ELF-1 (cell line): ENCODE measurements at places on chromosomes 6 and 20.

GRCh38 chr20:42098418-42098817, 480.2 kb upstream of the CHD6 start:
- no peak for DNase-seq

- no peak for DNase-seq
Measured at GRCh38 chr6:166849749-166850183, 106.6 kb downstream of the RNASET2 start.

- no peak for DNase-seq
Measured at GRCh38 chr6:154399097-154399496, 42.5 kb upstream of the IPCEF1 start.

DNA sequence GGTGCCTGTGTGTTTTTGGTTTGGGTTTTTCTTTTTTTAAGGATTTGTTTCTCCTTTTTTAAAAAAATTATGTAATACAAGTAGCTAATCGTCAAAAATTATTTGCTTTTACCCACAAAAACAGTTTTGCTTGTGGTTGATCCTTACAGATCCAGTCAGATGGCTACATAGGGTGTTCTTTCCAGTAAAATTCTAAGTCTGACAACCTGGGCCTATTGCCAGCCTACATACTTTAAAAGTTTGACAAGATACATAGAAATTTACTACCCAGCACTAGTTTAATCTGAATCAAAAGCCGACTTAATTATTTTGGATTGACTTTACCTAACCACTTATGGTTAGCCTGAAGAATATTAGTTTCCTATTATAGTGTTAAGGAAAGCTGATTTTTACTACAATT, 2.1 kb upstream of the SOX4 start:
- no peak for DNase-seq

- no peak for DNase-seq
Measured at GRCh38 chr6:148514091-148514845, 171.6 kb downstream of the SASH1 start.

DNA sequence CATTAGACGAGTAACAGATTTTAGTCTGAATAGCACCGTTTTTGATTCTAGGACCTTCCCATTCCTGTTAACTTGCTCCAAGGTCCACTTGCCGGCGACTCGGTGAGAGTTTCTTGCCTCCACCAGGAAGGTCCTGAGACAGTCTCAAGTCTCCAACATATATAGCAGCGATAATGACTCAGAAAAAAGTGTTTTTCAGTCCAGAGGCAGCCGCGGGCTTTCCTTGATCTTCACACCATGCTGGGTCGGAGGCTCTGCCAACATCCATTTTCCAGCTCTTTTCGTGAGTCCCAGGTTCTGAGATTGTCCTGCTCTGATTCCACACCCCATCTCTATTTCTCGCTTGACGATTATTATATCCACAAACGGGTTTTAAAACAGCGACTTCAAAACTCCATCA, 170.5 kb downstream of the GPX5 start:
- DNase-seq: no peak

- DNase-seq: no peak
Measured at GRCh38 chr20:11702721-11703518, 214.8 kb upstream of the BTBD3 start.

DNA sequence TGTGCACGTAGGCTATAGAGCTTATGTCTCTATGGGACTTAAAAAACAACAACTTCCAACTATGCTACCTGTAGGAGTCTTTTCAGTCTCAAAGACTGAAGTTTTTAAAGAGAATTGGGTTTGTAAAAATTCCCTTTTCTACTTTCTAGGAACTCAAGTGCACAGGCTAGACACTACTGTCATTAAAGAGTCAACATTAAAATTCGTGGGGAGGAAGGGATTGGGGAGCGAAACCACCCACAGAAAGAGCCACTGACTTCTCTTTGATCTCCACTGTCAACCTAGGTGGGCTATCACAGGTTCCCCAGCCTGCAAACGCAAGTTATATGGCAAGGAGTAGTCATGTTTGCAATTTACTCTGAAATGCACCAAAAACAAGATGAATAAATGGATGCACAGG, 37.7 kb downstream of the ADTRP start:
- DNase-seq: no peak

DNA sequence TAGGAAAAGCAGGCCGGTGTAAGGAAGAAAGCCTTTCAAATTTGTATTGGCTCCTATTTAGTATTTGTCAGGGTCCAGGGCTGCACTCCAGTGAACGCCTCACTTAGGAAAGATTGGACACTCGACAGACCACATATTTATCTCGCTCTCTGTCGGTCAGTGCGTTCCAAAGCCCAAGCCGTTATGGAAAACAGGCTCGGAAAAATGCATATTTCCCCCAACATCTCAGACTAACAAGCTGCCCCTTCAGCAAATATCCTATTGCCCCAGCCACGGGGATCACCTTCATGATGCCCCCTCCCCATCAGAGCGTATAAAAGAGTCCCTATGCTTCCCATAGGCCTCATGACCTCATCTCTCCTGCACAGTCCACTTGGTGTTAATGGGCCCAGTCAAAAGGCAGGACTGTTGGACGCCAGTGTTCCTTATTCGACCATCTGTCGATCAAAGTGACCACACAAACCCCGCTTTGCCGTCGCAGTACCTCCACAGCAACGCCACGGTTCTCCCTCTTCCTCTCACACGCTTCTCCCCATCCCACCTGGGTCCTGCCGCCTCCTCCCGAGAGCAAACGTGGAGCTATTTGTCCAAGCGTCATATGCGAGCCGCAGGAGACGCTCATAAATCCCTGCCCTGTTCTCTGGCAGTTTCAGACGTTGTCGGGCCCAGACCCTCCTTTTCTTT, 63.3 kb downstream of the NPEPL1 start:
- DNase-seq: no peak

DNA sequence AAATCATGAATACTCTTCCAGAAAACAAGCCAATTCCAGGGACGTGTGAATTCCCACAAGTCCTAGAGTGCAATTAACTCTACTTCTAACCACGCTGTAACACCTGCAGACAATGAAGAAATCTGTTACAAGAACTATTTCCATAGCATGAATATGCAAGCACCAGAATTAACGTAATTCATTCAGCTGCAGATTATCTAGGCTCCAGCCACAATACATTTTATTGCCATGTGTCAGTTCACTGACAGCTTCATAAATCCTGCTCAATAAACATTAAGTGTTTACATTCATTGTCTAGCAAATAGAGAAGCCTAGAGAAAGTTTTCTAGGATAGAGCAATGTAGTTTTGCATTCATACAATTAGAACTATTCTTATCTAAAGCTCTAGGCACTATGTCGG, 1348.5 kb downstream of the GRIK2 start:
- DNase-seq: no peak

- no peak for DNase-seq
Measured at GRCh38 chr6:90045535-90045934, 151.3 kb downstream of the GJA10 start.

DNA sequence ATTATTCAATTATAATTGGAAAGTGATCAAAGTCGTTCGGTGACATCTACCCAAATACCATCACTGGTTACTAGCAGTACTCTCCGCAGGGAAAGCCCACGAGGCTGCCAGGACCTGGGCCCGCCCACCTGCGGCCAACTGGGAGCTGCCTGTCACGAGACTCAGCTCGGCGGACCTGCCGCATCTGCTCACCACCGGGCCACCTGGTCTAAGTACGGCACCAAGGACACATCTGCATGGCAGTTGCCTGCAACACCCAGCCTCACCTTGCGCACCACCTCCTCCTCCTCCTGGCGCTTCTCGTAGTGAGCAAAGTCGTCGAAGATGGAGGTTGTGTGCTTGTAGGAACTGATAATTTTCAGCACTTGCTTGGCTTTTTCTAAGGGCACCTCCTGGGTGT, 13.9 kb downstream of the YTHDF1 start:
- no peak for DNase-seq

DNA sequence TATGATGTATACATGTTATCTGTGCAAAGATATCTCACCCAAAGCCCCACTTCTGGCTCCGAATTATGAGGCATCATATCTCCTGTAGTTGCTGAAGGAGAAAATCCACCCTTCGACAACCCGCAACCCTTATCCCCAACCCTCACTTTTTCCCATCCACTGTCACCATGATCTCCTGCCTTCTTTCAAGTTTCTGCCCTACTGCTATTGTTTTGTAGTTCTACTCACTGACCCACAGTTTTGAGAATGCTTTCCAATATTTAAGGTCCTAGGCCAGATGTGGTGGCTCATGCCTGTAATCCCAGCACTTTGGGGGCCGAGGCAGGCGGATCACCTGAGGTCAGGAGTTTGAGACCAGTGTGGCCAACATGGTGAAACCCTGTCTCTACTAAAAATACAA, 22.2 kb downstream of the ADGRF1 start:
- no peak for DNase-seq

DNA sequence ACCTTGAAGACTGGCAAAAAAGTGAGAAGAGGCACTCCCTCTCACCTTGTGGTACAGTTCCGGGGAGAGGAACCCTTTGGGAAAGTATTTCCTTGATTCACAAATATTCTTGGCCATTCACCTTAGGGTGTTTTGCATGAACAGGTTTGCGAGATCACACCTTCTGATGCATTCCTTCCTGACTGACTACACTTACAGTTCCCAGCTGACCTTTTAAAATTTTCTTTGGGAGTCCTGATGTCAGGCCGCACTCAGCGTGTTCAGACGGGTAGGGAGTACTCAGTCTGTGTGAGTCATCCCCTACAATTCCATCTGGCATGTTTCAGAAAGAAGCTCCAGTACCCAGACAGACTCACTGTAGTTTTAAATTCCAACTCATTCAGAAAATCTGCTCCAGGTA, 1.7 kb downstream of the ADGRF4 start:
- peak; percentile 14 for DNase-seq

DNA sequence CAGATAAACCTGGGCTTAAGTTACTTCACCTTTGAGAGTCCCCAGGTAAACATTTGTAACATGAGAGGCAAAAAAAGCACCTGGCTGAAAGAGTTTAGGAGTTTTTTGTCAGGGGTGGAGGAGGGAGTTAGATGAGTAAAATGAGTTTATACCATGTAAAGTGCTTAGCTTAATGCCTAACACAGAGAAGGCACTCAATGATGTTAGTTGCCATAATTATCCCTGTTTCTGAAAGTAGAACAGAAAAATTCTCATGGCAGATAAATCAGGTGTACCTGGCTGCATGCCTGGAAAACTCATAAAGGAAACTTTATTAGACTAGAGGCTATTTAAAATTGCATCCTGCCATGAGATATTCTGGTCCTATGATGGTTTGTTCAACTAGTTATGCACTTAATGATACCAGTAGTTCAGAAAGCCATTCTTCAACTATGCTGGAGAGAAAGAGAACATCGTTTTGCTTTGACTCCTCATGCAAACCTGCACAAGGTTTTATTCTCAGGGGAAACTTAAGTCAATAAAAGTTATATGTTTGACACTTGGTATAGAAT, 40.4 kb downstream of the FBXO5 start:
- no peak for DNase-seq

GRCh38 chr6:110101885-110102284, 77.6 kb downstream of the WASF1 start:
- peak; percentile 4 for DNase-seq

DNA sequence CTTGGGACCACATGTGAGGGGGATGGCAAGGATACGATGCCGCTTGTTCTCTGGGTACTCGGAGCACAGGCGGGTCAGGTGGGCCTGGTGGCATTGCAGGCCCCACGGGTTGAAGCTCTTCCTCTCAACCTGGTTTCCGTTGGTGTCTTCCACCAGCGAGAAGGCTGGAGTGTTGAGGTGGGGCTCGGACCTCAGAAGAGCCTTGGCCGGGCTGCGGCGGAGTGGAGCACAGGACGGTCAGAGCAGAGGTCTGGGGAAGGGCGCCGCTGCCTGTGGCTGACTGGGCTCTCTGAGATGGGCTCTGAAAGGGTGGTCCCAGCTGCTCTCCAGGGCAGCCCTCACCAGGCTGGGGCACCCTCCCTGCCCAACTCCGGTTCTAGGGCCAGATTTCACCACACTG, 15.2 kb upstream of the UQCC2 start:
- no peak for DNase-seq

DNA sequence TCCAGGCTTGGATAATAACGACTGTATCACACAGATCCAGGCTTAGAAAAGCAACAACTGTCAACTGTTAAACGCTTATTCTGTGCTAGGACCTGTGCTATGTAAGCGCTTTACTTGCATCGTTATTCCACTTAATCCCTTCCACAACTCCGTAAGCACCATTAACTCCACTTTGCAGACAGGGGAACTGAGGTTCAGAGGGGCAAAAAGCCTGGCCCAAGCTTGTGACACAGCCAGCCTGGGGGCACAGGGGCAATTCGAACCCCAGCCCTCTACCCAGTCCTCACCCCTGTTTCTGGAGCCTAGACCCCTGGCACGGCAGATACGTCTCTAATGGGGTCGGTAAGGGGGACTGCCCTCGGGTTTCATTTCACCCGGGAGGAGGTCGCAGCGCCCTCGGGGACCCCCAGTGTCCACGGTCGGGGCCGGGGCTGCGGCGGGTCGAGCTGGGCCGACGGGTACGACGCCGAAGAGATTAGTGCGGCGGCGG, 411 bp downstream of the DSN1 start:
- DNase-seq: no peak

DNA sequence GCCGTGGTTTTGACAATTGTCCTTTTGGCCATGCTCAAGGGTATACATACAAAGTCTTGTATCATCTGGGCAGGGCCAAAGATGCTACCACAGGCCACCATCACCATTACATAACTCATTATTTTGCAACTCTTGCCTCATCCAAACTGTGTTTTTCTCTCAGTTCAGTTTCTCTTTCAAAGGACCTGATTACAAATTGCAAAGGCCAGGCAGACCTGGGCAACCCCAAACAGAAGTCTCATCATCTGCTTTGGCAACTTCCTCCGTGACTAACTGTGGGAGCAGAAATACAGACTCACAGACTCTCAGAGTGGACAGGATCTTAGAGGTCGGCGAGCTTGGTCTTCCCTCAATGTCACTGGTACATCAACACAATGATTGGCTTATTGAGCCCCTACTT, 117.8 kb upstream of the NEDD9 start:
- no peak for DNase-seq

- DNase-seq: no peak
Measured at GRCh38 chr6:25132934-25133333, 146.2 kb upstream of the CARMIL1 start.

DNA sequence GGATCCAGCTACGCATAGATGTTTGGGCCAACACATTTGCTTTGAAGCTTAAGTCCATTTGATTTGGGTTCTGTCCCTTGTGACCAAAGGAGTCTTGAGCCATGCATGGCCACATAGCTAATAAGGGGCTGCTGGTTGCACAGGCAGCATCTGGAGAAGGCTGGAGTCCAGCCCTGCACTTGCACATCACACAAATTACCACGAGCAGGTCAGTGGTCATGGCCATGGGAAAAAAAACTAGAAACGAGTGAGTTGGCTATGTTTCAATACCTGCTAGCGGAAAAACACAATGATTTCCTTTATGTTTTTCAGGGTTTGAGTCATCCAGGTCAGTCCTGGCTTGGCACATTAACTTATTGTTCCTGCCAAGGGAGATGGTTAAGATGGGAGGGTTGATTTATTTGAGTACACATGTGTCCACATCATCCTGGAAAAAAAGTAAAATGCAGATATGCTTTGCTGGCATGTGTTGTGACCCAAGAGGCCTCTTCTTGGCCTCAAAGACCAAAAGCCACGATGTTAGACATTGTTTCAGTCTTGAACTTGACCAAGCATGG, 5.6 kb upstream of the STX16 start:
- no peak for DNase-seq

GRCh38 chr6:12356983-12357972, 67.1 kb downstream of the EDN1 start:
- no peak for DNase-seq

GRCh38 chr6:89385846-89386245, 26.2 kb downstream of the RRAGD start:
- no peak for DNase-seq
